ENCODE measurements at places on chromosomes 3 and 15.

- DNase-seq = no peak
These were observed 516.9 kb upstream of the TBL1XR1 start for GRCh38 chr3:177713928-177714900.

- DNase-seq = no peak
These were observed 32.6 kb upstream of the ITGA11 start for GRCh38 chr15:68464448-68465090.

- DNase-seq = no peak
These were observed 27.0 kb downstream of the PLXNB1 start for GRCh38 chr3:48402907-48403306.

- no peak for DNase-seq
These were observed 65.2 kb upstream of the MNS1 start for GRCh38 chr15:56530157-56530556.

DNA sequence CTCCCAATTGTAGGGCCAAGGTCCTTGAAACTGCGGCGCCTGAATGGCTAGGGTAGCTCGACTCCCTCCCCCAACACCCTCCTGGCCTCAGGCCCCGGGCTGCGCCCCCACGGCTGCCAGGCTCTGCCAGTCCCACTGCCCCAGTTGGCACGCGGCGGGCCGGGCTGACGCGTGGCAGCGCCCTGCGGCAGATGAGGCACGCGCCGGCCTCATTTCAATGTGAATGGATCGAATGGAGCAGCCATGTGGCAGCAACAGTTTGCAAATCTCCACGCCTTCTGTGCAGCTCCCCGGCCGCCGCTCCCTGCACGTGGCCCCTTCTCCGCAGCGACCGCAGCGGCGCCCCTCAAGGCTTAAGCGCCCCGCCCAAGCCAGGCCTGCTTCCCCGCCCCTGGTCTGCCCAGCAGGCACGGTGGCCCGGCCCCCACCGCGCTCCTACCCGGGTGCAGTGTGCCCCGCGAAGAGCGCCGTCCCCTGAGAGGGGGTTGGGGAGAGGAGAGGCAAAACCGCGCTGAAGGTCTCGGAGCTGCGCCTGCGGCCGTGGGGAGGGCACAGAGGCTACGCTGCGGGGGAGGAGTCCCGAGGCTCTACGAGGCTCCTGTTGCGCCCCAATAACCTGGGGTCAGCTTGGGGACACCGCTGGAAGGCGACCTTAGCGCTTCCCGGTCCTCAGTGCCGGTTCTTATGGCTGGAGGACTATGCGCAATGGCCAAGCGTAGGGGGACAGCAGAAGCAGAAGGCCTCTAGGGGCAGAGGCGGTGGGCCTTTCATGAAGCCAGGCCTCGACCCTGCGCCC is 3.1 kb upstream of the DLL4 start:
- no peak for DNase-seq

DNA sequence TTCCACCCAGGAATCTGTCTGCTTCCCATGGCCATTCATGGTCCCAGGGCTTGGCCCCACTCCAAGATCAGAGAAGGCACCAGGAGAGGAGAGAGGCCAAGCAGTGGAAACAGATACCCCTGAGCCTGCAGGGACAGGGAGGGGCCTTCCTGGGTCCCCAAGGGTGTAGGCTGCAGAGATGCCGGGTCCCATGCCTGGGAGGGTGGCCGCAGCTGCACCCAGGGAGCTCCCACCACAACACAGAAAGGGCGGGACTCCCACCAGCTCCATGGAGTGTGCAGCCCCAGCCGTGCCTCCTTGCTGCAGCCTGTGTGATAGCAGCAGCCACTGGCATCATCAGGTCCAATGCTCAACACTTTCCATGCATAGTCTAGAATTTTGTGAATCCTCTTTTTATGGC is 331.5 kb downstream of the UACA start:
- no peak for DNase-seq

DNA sequence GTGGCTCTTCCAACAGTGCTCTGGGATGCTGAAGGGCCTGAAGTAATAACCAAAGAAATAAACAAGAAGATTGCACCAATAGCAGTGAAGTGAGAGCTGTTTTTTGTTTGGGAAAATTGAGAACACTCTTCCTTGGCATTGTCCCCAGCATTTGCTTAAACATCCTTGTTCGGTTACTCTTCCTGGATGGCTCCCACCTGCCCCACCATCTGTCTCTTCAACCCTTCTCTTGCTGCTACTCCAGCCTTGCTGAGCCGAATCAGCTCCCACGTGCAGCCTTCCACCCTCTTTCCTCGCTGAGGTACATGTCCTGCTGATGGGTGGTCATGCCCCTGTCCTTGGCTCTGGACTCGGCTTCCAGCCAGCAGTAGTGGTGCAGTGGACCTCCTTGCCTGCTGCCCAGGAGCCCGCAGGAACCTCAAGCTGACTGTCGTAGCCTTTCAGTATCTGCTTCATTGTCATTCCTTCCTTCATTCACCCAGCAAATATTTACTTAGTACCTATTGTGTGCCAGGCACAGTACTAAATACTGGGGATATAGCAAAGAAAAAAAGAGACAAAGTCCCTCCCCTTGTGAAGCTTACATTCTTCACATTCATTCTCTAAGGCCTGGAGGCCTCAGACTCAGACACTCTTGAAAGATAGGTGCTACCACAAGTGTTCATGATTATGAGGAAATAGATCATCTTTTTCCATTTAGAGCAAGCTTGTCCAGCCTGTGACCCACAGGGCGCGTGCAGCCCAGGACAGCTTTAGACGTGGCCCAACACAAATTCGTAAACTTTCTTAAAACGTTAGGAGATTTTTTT is 17.1 kb upstream of the VILL start:
- DNase-seq = no peak

DNA sequence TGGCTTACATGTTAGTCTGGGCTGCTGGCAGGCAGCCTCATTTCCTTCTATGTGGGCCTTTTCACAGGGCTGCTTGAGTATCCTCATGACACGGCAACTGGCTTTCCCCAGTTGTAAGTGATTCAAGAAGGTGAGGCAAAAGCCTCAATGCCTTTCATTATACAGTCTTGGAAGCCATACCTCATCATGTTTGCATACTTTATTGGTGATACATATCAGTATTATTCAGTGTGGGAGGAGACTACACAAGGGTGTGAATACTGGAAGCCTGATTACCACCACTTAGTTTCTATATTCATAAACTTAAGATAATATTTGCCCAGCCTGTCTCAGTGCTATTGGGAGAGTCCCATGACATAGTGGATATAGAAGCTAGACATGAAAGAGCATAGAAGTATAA is 346.8 kb downstream of the SOX2 start:
- no peak for DNase-seq

DNA sequence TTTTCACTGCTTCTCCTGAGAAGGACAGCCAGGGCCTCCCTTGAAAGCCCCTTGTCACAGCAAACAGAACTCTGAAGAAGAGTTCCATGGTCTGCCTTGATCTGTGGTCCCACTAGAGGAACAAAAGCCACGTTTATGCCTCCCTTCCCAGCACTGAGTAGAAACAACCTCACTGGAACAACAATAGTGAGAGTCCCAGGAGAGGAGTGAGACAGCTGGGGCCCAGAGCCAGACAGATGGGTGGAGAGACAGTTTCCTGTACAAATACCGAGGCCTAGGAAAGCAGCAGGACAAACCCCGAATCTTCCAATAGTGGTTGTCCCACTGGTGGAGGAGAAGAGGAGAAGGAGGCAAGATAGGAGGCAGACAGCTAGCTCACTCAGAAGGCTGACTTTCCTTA is 106.1 kb downstream of the WDR76 start:
- DNase-seq = no peak

DNA sequence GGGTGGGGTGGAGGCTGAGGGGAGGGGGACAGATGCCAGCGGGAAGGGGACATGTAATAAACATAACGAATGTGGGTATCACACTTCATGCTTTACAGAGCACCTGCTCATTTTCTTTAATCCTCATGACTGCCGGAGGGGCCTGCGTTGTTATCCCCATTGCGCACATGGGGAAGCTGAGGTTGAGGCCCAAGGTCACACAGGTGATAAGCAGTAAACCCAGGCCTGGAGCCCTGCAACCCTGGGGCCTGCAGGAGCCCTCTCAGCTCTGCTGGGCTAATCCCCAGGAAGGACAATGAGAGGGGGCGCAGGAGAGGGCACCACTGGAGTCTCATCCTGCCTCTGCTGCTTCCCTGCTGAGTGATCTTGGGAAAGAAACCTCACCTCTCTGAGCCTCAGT is 64.3 kb downstream of the MEGF11 start:
- no peak for DNase-seq

DNA sequence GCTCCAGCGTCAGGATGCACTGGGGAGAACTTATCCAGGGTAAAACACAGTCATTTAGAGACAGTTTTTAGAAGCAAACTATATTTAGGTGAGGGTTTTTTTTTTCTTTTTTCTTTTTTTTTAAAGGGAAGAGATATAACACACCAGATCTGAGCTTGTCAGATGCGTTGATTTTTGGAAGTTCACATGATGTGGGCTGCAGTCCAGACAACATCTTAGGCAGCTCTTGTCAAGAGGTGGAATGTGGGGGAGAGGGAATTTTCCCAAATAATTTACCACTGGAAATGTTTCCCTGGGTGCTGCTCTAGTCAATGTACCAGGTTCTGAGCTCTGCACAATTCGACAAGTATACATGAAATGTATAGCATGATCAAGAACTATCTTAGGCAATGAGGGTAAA is 93.3 kb downstream of the OXNAD1 start:
- no peak for DNase-seq

DNA sequence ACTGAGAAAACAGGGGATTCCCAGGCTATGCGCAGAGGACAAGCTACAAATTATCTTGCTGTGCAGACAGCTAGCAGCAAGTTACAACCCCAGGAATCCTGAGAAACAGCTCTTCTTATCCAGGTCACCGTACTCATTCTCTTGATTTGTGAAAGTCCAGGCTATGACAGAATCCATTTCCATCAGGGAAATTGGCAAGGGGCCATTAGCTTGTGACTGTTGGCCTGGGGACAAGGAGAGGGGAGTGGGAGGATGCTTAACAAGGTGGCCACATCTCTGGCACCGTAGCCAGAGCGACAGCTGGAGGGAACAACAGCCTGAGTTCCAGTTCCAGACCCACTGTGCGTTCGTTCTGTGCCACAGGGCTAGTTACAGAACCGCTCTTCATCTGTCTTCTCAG is 44.9 kb upstream of the PLXNA1 start:
- DNase-seq = no peak

GRCh38 chr3:176190755-176191154 is 1006.5 kb downstream of the TBL1XR1 start:
- DNase-seq = no peak

GRCh38 chr3:53680028-53680427 is 166.2 kb downstream of the CHDH start:
- DNase-seq = no peak

DNA sequence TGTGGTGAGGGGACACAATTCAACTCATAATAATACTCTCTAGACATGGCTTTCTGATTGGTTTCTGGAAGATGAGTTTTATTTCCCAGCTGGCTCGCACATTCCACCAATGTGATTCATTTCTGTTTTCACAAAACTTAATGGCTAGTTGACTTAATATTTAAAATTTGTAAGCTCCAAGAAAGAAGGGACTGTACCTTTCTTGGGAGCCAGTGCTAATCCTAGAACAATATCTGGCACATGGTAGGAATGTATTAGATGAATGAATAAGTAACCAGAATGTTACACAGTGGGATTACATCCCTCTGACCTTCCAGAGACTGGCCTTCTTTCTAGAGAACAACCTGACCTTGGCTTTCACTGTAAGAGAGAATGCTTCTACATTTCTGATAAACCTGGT is 262.8 kb downstream of the RORA start:
- DNase-seq = no peak

DNA sequence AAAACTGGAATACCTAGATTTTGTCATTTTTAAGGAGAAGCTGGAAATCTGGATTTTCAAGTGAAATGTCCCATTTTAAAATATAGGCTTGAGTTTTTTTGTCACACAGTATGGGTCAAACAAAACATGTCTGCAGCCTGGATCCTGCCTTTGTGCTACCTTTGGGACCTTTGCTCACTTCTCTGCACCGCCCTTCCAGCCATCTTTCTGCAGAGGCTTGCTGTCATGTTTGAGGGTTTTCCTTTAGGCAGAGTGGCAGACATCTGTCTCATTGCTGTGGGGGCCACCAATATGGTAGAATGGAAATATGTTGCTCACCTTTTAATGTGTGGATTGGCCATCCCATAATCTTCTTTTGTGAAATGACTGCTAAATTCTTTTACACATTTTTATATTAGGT is 136.3 kb downstream of the EEFSEC start:
- no peak for DNase-seq

DNA sequence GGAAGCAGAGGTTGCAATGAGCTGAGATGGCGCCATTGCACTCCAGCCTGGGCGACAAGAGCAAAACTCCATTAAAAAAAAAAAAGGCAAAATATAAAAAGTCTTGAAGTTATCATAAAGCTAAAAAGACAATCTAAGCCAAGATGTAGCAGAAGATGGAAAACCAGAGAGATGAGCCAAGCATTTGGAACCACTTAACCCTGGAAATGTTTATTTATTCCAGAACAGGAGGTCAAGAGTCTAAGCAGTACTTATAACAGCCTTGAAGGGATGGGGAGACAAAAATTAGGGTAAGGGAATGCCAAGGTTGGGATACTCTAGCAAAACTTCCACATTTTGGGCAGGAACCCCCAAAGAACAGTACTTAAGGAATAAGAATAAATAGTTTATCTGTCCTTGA is 30.1 kb downstream of the FAIM start:
- no peak for DNase-seq

GRCh38 chr3:144341471-144341870 is 369.8 kb downstream of the DIPK2A start:
- DNase-seq = no peak

DNA sequence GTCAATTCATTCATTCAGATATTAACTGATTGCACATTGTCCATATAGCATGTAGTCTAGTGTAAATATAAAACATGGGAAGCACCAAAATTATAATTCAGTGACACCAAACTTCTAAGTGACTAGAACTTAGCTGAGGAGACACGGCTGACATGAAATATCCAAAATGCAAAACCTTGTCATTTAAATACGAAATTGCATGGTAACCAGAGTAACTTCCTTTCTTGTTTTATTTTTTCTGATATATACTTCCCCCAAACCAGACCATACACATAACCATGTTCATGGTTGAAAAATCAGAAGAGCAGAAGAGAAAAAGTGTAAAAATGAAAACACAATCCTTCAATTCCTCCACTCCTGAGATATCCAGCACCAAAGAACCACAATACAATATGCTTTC is 38.0 kb downstream of the CBLB start:
- DNase-seq = no peak

DNA sequence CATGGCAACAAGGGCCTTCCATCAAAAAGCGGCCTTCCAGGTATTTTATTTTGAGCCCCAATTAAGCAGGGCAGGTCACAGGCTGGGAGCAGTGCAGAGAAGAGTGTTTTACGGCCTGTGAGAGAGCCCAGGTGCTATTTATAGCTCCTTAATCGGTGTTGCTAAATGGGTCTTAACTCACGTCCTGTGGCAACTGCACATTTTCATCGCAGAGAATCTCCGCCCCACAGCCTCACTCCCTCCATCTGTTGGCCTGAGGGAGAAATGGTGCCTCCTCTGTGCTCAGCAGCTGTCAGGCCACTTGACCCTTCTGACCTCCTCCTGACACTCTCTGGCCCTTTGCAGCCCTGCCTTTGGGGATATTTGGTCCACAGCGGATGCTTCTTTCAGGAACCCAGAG is 58.6 kb downstream of the SPSB4 start:
- DNase-seq = no peak

Data from stimulated activated CD4-positive, alpha-beta T cell treated with anti-CD3 and anti-CD28 coated beads, TNF-alpha, amount 100 ng/mL, for 1 hour (primary cell).